ENCODE measurements at places on chromosomes 13 and 19. TPM values are rescaled to one million over a fixed set of nuclear protein-coding genes. Genes with fewer than 3 reads are reported as not detected.

Gene ARGLU1
- total RNA-seq, result 235 TPM

- no peak for DNase-seq
Measured at GRCh38 chr13:37716420-37717195, 118.0 kb upstream of the POSTN start.

GRCh38 chr13:111114362-111115060 lies 599 bp upstream of the ARHGEF7 start:
- peak; percentile 37 for DNase-seq

DNA sequence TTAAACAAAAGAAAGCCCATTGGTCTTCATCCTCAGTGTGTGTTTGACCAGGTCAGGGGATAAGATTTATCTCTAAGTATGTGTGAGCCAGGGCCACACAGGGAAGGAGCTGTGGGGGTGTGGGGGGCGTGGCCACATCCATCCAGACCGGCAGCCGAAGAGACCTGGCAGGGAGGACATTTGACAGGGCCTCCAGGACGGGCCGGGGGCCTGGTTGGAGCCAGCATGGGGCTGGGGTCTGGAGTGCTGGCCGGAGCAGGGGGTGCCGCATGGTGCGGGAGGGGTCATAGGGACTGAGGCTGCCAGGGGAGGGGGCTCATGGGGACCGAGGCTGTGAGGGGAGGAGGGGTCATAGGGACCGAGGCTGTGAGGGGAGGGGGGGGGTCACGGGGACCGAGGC lies 20.4 kb upstream of the GNA15 start:
- DNase-seq, result no peak

DNA sequence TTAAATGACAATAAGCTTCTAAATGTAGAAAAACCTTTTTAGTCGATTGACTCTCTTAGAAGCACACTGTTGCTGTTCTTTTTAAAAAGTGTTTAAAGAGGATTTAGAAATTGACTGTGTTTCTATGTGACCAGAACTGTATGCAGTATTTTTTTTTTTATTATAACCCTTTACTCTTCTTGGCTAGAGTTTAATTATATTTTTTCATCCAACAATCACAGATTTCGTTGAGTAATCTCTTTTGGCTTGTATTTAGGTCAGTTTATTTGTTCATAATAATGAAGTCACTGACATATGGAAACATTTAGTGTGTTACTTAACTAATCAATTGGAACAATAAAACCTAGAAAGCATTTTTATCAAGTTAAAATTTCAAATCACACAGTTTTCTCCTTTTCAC lies 19.9 kb downstream of the CSNK1A1L start:
- DNase-seq, result no peak

DNA sequence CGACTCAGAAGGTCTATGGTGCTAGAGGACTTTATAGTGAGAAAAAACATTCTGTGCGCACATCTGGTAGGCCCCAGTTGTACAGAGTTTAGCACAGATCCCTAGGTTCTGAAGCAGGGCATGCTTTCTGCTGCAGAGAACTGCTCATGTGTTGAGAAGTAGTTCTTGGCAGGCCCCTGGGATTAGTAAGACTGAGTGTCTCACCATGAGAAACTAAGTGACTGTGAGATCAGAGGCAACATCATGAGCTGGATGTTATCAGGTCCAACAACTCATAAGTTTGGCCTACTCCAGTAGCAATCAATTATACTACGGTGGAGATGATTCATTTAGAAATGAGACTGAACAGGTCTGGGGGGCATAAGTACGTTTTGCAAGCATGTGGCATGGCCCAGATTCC lies 507.4 kb upstream of the KLF12 start:
- no peak for DNase-seq

GRCh38 chr19:28927456-28927855 lies 285.5 kb downstream of the UQCRFS1 start:
- DNase-seq, result no peak

DNA sequence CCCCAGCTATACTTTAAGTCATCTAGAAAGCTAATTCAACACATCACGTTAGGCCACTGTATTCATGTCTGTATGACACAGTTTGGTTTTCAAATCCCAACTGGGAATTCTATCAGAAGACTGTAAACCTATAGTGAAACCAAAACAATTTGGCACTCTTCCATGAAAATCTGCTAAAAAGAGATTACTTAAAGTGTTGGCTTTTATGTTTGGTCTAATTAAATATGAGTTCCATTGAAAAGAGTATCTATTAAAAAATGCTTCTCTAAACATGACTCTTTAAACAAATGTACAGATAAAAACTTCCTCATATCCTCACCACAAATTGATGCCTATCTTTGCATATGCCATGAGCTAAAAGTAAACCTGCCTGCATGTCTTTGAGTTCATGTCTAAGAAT lies 25.4 kb downstream of the PCDH9 start:
- DNase-seq, result no peak

DNA sequence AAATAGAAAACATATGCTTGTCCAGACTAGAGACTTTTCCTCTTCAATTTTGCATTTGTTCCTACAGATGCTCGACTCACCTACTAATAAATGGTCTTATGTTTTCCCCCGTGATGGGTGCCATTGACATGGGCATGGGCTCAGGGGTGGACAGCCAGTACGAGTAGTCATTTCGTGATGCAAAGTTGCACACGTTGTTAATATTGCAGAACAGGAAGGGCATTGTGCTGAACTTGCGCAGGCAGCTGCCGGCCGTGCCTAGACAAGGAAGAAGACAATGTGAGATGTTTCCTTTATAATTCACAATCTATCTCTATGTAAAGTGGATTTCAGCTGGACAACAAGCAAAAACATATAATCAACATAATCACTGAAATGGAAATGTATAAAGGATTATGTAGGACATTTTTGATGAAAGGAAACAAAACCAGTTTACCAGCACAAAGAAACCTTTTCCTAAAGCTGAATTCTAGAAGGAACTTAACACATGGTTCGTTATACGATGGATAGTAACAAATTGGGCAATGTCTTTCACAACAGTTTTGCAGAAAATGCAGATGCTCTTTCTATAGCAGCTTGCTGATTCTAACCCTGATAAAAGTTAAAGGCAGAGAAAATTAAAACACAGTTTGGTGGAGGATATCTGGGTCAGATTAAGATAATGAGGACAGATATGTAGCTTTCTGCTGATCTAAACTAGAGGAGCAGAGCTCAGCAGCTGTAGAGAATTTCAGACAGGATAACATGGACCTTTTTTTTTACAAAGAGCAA lies 145.7 kb downstream of the COL4A1 start:
- no peak for DNase-seq

Gene IFNL1
- total RNA-seq, result not detected

Gene TMEM161A
- total RNA-seq, result 15.6 TPM

GRCh38 chr13:34762312-34762711 lies 179.8 kb upstream of the NBEA start:
- no peak for DNase-seq

Data from CD4-positive, CD25-positive, alpha-beta regulatory T cell (primary cell).